ENCODE measurements at places on chromosomes 6 and 20. TPM values are rescaled to one million over a fixed set of nuclear protein-coding genes. Genes with fewer than 3 reads are reported as not detected.

- no peak for DNase-seq
- peaks cover 2% of the 10 kb centered on the region for H3K4me1 ChIP-seq
- H3K36me3 ChIP-seq: no peaks in the 10 kb centered on the region
Measured at GRCh38 chr6:139577763-139578604, 203.5 kb upstream of the CITED2 start.

- no peak overlapping the region for H3K27ac ChIP-seq
- DNase-seq: no peak
- H3K27me3 ChIP-seq: no peaks in the 10 kb centered on the region
- no peak overlapping the region for H3K4me3 ChIP-seq
- H3K36me3 ChIP-seq: no peaks in the 10 kb centered on the region
Measured at GRCh38 chr6:52724042-52724405, 39.3 kb downstream of the GSTA2 start.

DNA sequence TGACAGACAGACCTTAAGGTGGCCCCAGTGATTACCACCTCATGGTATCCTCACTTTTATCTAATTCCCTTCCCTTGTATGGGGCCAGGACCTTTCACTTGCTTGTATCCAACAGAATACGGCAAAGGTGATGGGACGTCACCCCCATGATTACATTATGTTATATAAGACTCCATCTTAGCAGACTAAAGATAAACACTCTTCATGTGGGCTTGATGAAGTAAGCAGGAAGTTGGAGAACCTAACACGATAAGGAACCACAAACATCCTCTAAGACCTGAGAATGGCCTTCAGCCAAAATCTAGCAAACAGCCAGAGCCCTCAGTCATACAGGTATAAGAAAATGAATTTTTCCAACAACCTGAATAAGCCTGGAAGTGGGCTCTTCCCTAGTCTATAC is 8.0 kb downstream of the SLC17A3 start:
- H3K36me3 ChIP-seq: no peaks in the 10 kb centered on the region
- DNase-seq: no peak
- H3K4me3 ChIP-seq: no peak overlapping the region

GRCh38 chr20:61980647-61981583 is 84.8 kb downstream of the TAF4 start:
- no peak overlapping the region for H3K4me3 ChIP-seq
- H3K36me3 ChIP-seq: no peaks in the 10 kb centered on the region
- no peaks in the 10 kb centered on the region for H3K27me3 ChIP-seq
- H3K27ac ChIP-seq: no peak overlapping the region
- H3K4me1 ChIP-seq: peaks cover 1% of the 10 kb centered on the region

GGTLC1 gene
- total RNA-seq: not detected

- DNase-seq: no peak
- H3K27ac ChIP-seq: no peak overlapping the region
- H3K36me3 ChIP-seq: no peaks in the 10 kb centered on the region
- H3K4me3 ChIP-seq: no peak overlapping the region
Measured at GRCh38 chr6:127032971-127033370, 85.5 kb upstream of the RSPO3 start.

DNA sequence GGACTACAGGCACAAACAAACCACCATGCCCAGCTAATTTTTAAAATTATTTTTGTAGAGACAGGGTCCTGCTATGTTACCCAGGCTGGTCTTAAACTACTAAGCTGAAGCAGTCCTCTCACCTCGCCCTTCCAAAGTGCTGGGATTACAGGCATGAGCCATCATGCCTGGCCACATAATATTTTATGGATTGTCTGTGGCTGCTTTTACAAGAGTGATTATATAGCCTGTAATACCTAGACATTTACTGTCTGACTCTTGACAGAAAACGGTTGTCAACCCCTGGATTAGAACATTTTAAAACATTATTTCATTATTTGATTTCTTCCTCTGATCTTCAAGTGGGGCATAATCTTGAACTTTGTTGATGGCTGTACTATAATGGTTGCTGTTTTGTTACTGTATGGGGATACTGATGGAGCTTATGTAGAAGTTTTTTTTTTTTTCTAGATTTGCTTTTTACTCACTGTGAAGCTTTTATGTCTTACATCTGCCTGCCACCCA is 14.3 kb downstream of the PARD6B start:
- no peak for DNase-seq
- peaks cover 7% of the 10 kb centered on the region for H3K4me1 ChIP-seq
- no peak overlapping the region for H3K4me3 ChIP-seq
- no peaks in the 10 kb centered on the region for H3K27me3 ChIP-seq
- H3K27ac ChIP-seq: no peak overlapping the region

- no peaks in the 10 kb centered on the region for H3K36me3 ChIP-seq
- H3K27me3 ChIP-seq: no peaks in the 10 kb centered on the region
- no peak overlapping the region for H3K27ac ChIP-seq
- no peaks in the 10 kb centered on the region for H3K4me1 ChIP-seq
Measured at GRCh38 chr20:7499201-7499600, 441.1 kb downstream of the HAO1 start.

TTK gene
- total RNA-seq: 0.87 TPM

PGBD1 gene
- total RNA-seq: 2.5 TPM

DNA sequence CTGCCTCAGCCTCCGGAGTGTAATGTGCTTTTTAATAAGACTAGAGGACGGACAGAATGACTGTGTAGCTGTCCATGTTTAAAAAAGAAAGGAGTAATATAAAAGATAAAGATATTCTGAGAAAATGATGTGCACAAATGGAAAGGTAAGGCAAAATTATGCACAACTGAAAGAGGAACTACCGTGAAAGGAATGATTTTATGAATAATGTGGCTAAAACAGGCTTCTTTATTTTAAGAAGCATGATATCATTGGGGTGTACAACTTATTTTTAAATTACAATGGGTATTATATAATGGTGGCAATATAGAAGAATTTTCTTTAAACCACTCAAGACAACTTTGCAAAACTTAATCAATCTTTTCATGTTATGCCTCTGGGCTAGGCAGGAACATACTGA is 78.1 kb downstream of the FIG4 start:
- no peak overlapping the region for H3K27ac ChIP-seq
- no peaks in the 10 kb centered on the region for H3K36me3 ChIP-seq
- H3K27me3 ChIP-seq: no peaks in the 10 kb centered on the region
- H3K4me1 ChIP-seq: no peaks in the 10 kb centered on the region
